ENCODE measurements at places on chromosomes 7 and 10. TPM values are rescaled to one million over a fixed set of nuclear protein-coding genes. Genes with fewer than 3 reads are reported as not detected.

- DNase-seq, result no peak
Observed at GRCh38 chr10:29608476-29609301, 26.1 kb downstream of the SVIL start.

GRCh38 chr7:33893377-33893776 lies 12.0 kb upstream of the BMPER start:
- no peak for DNase-seq

DNA sequence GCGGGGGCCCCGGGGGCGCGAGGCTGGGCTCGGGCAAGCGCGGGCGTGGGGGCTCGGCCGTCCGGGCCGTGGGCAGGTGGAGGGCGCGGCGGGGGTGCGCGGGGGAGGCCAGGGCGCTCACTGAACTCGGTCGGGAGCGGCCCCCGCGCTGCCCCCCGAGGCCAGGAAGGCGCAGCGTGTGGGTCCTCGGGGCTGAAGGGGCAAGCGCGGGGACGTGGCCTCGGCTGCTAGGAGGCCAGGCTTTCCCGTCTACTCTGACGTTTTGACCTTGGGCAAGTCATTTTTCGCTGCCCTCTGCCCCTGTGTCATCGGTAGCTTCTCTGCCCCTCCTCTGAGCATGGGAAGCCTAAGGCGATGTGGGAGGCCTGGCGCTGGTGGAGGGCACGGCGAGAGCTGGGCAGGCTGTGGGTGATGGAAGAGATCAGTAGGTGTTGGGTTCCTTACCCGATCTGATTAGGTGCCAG lies 441 bp downstream of the FBH1 start:
- DNase-seq, result no peak

Gene SEC31B
- polyA plus RNA-seq, result 25.6 TPM
